ENCODE measurements at places on chromosomes 16 and 17.

DNA sequence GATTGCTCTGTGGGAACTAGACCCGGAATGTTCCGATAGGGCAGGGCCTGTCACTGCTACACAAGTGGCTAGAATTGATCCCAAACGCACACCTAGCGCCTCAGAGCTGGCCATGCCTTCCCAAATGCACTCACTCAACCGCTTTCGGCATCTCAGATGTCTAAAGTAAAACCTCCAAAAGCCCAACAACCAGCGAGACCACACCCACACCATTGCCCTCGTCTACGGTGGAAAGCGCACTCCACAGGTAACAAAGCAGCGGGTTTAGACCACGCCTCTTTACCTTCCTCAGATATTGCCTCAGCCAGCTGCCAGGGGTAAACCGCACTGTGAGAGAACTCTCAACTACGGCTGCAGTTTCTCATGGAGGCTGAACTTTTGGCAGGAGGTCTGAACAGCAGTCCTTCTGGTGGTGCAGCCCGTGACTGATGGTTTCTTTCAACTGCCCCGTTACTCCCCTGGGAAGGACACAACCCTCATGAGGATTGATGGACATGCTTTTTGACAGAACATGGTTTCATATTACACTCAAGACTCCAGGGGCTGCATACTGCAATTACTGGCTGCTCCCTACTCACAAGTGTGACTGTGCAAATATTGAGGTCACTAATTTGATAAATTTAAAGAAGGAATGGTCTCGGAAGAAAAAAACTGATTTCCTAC is 34.5 kb downstream of the USP7 start:
- DNase-seq, result no peak

GRCh38 chr16:87881324-87882200 is 12.3 kb upstream of the SLC7A5 start:
- no peak for DNase-seq

DNA sequence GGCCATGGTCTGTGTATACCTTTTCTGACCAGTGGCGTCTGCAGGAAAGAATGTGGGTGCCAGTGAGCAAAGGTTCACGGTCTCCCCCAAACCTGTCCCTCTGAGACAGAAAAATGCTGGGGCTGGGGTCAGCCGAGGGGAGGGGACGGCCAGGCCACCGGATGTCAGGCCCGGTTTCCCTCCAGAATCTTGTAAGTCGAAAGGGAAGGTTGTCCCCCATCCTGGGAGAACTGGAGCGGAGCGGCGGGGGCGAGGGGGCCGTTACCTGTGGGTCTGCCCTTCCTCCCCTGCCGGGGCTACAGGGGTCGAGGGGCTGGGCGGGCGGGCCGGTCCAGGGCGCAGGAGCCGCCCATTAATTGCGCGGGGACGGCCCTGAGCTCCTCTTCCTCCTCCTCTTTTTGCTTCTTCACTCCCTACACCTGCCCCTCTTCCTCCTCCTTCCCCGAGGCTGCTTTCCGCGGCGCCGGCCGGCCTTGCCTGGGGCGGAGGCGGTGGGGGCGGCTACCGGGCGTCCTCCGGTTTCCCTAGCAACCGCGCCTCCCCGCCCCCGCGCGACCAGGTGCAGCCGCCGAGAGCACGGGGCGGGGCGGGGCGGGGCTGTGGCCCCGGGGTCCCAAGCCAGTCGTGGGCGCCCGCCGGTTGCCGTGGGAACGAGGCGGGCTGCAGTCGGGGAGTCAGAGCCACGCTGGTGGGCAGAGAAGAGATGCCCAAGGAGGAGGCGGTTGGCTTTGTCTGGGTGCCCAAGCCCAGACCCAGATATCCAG is at the start of gene MARCHF10:
Gene MARCHF10, minus strand, starts transcription at position 503 of the 764 bp plus-strand sequence. CDS start 6,579 bp downstream, outside the sequence.
- no peak for DNase-seq

- no peak for DNase-seq
These were observed 16.3 kb downstream of the ATAD5 start for GRCh38 chr17:30848021-30848420.

- no peak for DNase-seq
These were observed 14.4 kb downstream of the GUCY2D start for GRCh38 chr17:8016632-8017424.

DNA sequence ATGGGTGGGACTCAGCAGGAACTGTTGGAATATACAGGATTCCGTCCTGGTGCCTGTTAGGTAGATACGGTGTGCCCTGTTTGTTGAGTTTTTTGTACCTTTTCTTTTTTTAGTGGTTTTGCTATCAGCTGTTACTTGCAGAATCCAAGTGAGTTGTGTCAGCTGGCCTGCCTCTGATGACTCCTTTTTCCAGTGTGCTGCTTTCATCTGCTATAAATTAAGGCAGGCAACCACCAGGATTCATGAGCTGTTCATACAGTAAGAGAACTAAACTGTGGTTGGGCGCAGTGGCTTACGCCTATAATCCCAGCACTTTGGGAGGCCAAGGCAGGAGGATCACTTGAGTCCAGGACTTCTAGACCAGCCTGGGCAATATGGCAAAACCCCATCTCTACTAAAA is 79.9 kb downstream of the WNT3 start:
- DNase-seq, result no peak

GRCh38 chr17:76053246-76054111 is 18.8 kb downstream of the SRP68 start:
- DNase-seq, result no peak

DNA sequence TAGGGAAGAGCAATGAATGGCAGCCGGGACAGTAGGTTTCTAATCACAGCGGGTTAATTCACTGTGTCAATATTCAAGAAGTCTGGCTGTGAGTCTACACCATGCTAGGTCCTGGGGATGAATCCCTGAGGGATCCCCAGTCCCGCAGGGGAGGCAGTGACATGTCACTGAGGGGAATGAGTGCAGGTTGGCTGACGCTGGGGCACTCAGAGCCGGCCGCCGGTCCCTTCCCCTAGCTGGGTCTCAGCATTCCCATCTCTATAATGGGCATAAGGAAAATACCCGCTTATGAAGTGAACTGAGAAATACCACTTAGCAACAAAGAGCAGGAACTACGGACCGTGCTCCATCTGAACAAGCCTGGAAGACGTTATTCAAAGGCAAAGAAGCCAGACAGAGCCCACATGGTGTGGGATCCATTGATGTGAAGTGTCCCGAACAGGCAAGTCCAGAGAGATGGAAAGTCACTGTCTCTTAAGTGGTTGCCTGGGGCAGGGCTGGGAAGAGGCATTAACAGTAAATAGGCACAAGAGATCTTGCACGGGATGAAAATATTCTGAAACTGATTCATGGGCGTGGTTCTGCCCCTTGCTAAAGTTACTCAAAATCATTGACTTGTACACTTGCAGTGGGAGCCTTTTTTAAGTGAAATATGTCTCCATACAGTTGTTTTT is 31.9 kb downstream of the PPL start:
- no peak for DNase-seq

- DNase-seq, result no peak
These were observed 29.6 kb downstream of the XPO6 start for GRCh38 chr16:28182183-28182582.

DNA sequence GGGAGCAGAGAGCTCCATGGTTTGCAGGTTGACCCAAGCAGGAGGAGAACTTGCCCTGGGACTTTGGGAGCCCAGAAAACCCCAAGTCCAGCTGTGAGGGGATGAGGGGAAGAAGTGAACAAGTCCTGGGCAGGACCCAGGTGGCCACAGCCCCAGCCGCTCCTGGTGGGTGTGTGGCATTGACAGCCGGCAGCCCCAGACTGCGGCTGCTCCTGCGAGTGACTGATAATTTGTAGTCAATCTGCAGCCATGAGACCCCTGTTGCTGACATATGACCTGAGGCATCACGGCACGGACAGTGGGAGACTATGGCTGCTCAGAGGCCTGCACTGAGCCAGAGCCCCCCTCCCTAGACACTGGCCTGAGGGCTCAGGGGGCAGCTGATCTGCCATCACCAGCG is 66.4 kb downstream of the PRMT7 start:
- DNase-seq, result no peak

DNA sequence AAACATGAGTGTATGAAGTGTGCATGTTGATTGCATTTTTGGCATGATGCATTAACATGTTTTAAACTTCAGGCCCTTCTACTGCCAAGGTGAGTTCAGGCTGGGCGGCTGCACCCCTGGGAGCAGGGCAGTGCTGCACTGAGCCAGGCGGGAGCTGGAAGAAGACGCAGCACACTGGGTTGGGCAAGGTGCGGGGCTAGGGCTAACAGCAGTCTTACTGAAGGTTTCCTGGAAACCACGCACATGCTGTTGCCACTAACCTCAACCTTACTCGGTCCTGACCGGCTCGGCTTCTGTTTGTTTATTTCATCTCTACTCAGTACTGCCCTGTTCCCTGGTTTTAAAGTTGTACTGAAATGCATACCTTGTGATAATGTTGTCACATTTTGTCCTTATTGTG is 61.0 kb downstream of the MAP2K4 start:
- no peak for DNase-seq

GRCh38 chr17:19768046-19768782 is 20.1 kb upstream of the ALDH3A1 start:
- no peak for DNase-seq

- DNase-seq, result no peak
These were observed 545.5 kb downstream of the TMEM114 start for GRCh38 chr16:8044796-8045195.

DNA sequence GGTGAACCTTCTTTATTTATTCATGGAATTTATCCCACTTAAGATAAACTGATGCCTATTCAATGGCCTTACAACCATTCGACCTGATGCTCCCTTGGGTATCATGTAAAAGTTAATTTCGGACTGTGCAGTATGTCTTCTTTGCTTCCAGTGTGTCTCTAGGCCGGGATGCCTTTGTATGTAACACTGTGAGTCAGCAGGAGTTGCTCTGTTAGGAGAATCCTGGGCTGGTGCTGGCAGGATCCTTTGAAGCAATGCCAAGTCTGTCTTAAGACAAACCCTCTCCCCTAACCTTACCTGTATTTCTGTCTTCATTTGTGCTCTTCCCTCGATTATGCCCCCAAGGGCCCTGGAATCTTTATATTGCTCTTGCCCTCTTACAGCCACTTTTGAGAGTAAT is 37.9 kb upstream of the ABCA8 start:
- DNase-seq, result no peak

DNA sequence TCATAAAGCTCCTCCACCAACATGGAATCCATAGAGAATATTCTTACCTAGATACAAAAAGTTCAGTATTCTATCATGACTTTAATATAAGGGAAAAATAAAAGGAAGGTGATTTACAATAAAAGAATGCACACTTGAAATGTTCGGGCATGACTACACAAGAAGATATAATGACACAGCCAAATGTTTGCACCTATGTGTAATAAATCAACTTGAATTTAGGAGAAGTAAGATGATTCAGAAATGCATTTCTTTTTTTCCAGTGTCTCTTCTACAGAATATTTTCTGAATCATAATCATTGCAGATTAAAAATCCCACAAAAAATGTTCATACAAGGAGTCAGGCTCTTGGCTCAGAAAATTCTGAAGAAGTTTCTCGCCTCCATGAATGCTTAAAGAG is 404.0 kb upstream of the HSBP1 start:
- no peak for DNase-seq

DNA sequence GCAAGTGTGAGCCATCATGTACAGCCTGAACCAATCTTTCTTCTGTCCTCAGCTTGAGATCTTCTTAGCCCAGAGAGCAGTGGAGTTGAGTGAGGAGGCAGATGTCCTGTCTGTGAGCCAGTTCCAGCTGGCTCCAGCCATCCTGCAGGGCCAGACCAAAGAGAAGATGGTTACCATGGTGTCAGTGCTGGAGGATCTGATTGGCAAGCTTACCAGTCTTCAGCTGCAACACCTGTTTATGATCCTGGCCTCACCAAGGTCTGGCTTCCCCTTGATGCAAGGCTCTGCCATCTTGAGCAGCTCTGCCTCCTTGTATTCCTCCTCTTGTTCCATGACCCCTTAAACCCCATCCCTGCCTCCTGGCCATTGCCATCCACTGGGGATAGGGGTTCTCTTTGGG is 9.6 kb downstream of the CDK5RAP3 start:
- no peak for DNase-seq

DNA sequence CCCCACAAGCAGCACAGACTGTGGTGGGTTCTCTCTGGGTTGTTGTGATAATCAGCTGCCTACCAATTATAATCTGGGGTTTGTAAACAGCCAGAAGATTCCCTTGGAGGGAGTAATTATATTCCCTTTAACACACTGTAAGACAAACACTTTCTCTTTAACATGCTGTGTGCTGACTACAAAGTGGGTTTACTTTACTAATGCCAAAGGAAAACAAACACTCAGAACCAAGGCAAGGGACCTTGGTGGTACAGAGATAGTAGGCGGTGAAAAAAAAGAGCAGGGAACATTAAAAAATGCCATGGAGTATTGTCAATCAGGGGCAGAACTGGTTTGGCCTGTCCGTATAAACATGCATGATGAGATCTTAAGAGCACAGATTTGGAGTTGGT is 3.0 kb upstream of the VAT1L start:
- no peak for DNase-seq

- DNase-seq, result no peak
These were observed 34.6 kb downstream of the SLC38A8 start for GRCh38 chr16:84007965-84008364.

- DNase-seq, result no peak
These were observed 132.6 kb downstream of the ZNF778 start for GRCh38 chr16:89349947-89350633.

DNA sequence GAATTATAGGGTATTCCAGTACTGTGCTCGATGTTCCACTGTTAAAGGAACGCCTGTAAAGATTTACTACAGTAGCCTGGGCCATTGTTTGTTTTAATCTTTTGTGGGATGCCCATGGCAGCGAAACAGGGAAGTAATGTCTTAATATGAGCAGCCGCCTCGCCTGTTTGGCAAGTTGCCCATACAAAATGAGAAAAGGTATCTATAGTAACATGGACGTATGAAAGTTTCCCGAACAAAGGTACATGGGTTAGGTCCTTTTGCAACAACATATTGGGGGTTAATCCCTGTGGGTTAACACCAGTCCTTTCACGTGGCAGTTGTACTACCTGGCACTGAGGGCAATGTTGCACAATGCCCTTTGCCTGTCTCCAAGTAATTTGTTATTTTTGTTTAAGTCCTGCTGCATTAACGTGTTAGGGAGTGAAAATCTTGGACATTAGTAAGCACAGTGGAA is 21.1 kb upstream of the TMC5 start:
- no peak for DNase-seq

DNA sequence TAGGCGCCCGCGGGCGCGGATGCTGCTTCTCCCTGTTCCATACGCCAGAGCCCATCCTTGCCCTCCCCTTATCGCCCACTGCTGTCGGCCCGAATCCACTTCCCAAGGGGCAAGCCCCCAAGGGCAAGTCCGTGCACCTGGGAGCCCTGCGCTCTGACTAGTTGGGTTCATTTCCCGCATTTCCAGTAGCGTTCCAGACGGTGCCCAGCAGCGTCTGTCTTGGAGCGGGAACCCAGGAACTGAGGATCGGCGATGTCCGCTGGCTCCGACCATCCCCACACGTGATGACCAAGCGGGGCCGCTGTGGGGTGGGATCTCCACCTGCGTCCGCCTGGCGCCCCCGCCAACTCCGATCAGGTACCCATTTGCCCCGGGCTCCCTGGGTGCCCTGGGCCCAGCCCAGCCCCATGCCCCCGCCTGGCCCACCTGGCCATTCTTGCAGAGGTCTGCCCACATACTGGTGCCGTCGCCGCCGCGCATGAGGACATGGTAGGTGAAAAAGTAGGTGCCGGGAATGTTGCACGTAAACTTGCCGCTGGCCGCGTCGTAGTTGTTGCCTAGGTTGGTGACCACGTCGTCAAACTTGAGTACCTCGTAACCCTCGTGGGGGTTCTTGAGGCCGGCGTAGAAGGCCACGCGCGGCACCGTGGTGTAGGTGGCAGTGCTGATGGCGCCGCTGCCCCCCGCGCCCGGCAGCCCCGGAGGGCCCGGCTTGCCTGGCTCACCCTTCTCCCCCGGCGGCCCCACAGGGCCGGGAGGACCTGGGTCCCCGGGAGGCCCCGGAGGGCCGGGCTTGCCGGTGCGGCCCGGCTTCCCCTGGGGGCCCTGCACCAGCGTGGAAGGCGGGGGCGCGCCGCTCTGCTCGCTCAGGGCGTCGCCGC is 837 bp downstream of the C1QL1 start:
- no peak for DNase-seq

All from stimulated activated CD8-positive, alpha-beta memory T cell treated with anti-CD3 and anti-CD28 coated beads, Interleukin-4, amount 100 ng/mL, for 1 hour (primary cell).